NCI-H526 treated with DMSO at 0.1 percent for 48 hours (cell line): ENCODE measurements at places on chromosomes 2 and 18.

DNA sequence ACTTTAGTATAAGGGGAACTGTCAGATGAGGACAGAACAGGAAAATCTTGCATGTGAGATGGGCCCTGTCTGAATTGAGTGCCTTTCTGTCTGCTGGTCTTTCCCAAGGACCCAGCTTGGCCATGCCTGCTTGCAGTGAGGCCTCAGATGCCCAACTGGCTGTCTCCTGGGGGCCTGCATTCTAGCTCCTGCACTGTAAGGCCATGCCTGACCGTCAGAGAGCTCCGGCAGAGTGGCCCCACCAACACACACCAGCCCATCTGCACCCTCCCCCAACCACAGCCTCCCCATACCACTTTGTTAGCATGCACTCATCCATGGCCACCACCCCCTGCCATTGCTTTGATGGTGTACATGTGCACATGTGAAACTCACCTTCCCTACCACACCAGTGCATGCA, 190.4 kb upstream of the RPRM start:
- DNase-seq, result no peak

DNA sequence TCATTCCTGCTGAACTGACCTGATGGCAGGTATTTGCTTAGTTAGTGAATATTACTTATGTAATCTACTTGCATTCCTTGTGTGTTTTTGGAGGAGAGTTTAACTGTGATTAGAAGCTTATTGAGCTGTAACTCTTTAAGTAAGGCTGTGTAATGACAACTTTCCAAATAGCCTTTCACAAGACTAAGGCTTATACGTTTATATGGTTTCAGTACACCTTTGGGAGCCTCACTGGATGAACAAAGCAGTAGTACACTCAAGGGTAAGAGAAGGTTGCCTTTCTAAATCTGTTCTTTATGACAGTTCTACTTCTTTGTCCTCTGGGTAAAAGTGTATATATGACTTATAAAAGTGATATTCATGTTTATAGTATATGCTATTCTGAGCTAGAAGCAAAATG, 4.3 kb downstream of the ITPRID2 start:
- DNase-seq, result no peak

DNA sequence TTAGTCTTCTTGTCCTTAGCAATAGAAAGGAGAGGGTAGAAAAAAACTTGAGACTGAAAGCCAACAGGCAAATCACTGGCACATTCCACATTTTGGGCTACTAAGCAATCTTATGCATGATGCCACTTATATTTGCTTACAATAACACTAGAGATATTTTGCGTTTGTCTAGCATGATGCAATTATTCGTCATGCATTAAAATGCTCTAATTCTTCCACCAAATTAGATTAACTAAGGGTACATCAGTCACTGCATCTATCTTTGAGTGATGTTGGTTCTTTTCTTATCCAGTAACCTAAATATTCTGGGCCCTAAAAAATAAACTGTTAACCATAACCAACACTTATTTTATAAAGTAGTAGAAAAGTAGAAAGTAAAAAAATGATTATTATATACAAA, 1311.7 kb upstream of the CDH2 start:
- no peak for DNase-seq

DNA sequence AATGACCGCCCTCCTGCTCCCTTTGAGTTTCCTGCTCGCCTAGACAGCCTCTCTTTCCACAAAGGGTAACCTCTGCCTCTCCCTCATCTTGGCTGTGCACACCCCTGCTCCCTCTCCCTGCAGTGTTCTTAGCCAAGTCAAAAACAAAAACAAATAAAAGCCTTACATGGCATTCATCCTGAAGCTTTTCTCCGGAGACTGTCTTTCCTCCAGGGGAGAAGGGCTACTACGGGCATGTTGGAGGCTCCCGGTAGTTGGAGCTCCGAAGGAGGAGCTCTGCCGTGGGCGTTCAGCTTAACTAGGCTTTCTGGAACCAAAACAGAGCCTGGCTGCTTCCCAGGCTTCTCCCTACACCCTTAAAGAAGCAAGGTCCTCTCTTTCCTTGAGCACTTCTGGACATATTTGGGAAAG, 104.2 kb downstream of the TPGS2 start:
- DNase-seq, result no peak

DNA sequence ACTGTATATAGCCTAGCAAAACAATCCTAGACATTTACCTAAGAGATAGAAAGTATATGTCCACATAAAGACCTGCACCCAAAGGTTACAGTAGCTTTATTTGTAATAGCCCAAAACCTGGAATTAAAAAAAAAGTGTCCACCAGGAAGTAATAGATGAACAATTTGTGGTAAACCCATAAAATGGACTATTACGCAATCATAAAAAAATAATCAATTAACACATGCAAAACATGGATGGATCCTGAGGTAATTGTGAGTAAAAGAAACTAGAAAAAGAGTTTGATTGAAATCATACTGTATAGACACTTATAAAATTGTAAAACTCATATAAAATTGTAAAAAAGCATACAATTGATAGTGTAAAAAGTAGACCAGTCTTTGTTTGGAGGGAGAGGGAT, 673.0 kb upstream of the ZNF804A start:
- no peak for DNase-seq

DNA sequence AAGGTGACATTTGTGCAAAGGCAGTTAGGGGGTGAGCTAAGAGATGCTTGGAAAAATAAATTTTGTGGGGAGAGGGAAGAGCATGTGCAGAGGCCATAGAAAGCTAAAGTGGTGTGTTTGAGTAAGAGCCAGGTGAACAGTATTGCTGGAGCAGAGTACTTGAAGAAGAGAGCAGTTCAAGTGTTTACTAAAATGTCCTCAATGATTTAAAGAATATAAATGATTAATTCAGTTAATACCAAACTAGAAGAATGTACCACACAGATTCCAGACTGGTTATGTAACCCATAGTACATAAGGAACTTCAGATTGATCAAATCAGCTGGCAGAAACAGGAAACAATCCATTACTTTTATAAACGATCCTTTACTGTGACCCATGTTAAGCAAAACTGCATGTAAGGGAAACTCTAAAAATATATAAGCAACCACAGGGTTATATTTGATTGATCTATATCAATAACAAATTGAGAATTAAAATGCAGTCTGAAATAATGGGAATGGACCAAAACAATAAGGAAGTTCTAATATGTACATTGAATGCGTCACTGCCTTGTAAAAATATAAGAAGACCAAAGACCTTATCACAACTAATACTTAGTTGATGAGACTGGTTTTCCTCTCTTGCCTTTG, 76.9 kb downstream of the LDAH start:
- no peak for DNase-seq

GRCh38 chr2:3051266-3051665, 326.4 kb downstream of the EIPR1 start:
- DNase-seq, result no peak

- DNase-seq, result no peak
These were observed 24.5 kb downstream of the RTTN start for GRCh38 chr18:70181015-70181414.

- no peak for DNase-seq
These were observed 22.8 kb downstream of the ARHGAP28 start for GRCh38 chr18:6752202-6752860.
